ENCODE measurements at places on chromosomes 7 and 10.

DNA sequence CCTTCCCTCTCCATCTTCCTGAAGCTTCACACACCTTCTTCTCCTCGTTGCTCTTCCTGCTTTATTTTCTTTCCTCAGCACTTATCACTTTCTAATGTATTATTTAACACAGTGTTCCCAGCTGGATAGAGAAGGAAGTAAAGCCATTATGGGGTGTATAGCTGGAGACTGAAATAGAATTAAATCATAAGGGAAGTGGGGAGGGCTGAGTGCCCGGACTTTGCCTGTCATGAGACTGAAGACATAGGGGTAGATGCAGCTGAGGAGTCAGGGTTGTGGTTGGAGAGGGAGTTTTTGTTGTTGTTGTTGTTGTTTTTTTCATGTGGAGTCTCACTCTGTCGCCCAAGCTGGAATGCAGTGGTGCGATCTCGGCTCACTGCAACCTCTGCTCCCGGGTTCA, 65.3 kb downstream of the GALNT11 start:
- no peak for DNase-seq

DNA sequence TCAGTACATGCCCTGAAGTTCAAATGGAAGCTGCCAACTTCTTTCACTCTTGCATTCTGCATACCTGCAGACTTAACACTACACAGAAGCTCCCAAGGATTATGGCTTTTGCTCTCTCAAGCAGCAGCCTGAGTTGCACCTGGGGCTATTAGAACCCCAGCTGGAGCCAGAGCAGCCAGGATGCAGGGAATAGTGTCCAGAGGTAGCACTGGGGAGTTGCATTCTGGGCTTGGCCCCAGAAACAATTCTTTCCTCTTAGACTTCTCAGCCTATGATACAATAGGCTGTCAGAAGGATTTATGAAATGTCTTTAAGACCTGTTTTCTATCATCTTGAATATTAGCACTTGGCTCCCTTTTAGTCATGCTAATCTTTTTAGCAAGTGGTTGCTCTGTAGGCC, 886.7 kb upstream of the GHITM start:
- no peak for DNase-seq

DNA sequence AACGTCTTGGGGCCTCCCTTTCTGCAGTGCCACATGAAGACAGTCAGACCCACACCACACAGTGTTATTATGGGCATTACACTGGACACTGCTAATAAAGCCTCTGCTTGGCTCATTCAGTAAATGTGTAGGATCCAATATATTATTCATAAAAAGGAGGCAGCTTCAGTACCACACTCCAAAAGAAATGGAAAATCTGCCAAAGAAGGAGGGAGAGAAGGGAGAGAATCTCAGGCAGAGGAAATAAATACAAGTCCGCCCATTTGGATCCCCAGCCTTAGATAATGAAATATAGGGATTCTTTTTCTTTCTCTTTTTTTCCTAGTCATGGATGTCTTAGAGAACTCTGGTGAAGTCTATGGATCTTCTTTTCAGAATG, 162.2 kb downstream of the ELMO1 start:
- no peak for DNase-seq

DNA sequence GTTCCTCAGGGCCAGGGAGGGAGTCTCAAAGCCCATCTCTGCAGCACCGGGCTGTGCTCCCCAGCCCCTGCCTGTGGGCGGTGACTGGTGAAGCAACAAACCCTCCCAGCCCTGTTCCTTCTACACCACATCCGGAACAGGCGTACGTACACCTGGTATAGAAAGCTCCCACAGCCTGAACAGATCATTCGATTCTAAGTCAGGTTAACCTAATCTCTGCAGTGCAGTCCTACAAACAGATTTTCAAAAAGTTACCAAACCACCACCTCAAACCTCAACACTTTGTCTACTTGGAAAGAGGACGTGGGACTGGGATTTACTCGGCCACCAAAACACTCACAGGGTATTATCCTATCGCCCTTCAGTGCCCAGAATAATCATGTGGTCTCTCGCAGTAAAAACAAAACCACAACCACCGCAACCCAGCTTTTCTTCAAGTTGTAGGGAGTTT, 238.4 kb downstream of the DIP2C start:
- no peak for DNase-seq

GRCh38 chr10:84521468-84521867, 193.1 kb downstream of the CCSER2 start:
- DNase-seq: no peak
